ENCODE measurements at places on chromosomes 6 and 20. TPM values are rescaled to one million over a fixed set of nuclear protein-coding genes. Genes with fewer than 3 reads are reported as not detected.
A peak's percentile ranks its signal among the peaks of the same experiment; 100 is the strongest.

The FOXC1 gene
- total RNA-seq: 1.3 TPM

DNA sequence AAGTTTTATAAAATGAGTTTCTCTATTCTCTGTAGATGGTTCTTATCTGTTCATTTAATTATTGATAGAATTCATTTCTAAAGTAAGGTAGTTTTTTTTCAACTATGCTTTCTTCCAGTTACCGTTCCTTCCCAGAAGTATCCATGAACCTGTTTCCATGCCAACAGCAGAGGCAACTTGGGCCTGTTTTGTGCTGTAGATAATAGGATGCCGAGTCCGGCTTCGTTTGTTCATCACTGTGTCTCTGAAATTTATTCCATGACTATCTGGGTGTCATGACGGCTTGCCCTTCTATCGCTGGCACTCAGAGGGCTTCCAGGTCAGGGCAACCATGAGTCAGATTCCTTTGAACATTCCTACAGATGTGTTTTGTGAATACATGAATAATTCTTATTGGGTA lies 190.4 kb downstream of the SYNDIG1 start:
- no peak for DNase-seq
- no peak overlapping the region for H3K27ac ChIP-seq
- H3K36me3 ChIP-seq: no peaks in the 10 kb centered on the region
- peaks cover 4% of the 10 kb centered on the region for H3K4me1 ChIP-seq
- H3K27me3 ChIP-seq: peaks cover 20% of the 10 kb centered on the region
- H3K4me3 ChIP-seq: no peak overlapping the region

The KCNK5 gene
- not detected for total RNA-seq

The MEI4 gene
- not detected for total RNA-seq

DNA sequence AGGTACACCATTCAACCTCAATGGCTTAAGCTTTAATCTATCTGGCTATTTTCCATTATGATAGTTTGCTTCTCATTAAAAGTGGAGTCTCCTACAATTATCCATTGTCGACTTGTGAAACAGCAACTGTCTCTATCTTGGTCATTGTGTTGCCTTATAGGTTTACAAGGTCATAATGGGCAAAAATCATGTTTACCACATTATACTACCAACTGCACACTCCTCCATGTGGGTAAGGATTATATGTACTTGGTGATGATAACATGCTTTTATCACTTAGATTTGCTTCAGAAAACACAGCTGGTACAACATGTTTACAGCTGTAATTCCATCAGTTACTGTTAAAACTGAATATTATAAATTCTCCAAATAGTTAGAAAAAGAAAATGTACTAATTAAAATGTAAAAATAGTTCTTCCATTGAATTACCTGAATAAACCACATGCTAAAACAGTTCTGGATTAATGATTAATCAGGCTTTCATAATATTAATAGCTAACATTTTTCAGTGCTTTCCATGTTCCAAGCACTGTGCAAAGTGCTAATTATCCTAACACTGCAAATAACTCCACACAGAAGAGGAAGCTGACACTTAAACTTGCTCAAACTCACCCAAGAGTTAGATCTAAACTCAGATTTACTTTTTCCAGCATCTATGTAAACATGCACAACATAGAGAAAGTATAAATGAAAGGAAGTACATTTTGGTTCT lies 96.7 kb downstream of the OGFRL1 start:
- DNase-seq: no peak
- H3K36me3 ChIP-seq: 0 out of 2 replicates have a peak, but pooled peaks cover 3% of the 10 kb centered on the region
- no peak overlapping the region for H3K4me3 ChIP-seq
- peaks cover 9% of the 10 kb centered on the region for H3K4me1 ChIP-seq
- no peaks in the 10 kb centered on the region for H3K27me3 ChIP-seq

The ZNF334 gene
- total RNA-seq: 1.4 TPM

The SLC26A8 gene
- not detected for total RNA-seq

The LAMP5 gene
- total RNA-seq: under 0.01 TPM

- no peak overlapping the region for H3K27ac ChIP-seq
- peak; percentile 51 for DNase-seq
- no peaks in the 10 kb centered on the region for H3K27me3 ChIP-seq
- peaks cover 59% of the 10 kb centered on the region for H3K36me3 ChIP-seq
Observed at GRCh38 chr20:50575865-50576720, 65.9 kb downstream of the PTPN1 start.

The CAGE1 gene
- not detected for total RNA-seq

DNA sequence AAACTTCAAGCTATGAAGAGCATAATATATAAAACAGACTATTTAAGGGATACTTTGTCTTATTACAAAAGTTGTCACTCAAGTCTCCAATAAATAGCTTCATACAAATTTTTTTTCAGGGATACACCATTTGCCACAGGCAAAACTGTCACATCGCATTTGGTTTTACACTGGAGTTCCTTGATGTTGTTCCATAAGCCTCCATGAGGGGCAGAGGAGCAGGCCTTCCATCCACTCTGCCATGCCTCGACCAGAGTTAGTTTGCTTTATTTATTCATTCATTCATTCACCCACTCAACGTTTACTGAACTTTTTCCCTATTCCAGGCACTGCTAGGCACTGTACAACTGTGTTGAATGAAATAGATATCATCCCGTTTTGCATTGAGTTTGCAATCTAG lies 246.6 kb downstream of the PHF3 start:
- H3K4me1 ChIP-seq: no peaks in the 10 kb centered on the region
- no peaks in the 10 kb centered on the region for H3K36me3 ChIP-seq
- no peaks in the 10 kb centered on the region for H3K27me3 ChIP-seq
- no peak overlapping the region for H3K4me3 ChIP-seq

- no peak overlapping the region for H3K4me3 ChIP-seq
- DNase-seq: peak; percentile 54
- H3K27ac ChIP-seq: no peak overlapping the region
- H3K36me3 ChIP-seq: no peaks in the 10 kb centered on the region
Observed at GRCh38 chr6:87333591-87334181, 4.6 kb upstream of the GJB7 start.

DNA sequence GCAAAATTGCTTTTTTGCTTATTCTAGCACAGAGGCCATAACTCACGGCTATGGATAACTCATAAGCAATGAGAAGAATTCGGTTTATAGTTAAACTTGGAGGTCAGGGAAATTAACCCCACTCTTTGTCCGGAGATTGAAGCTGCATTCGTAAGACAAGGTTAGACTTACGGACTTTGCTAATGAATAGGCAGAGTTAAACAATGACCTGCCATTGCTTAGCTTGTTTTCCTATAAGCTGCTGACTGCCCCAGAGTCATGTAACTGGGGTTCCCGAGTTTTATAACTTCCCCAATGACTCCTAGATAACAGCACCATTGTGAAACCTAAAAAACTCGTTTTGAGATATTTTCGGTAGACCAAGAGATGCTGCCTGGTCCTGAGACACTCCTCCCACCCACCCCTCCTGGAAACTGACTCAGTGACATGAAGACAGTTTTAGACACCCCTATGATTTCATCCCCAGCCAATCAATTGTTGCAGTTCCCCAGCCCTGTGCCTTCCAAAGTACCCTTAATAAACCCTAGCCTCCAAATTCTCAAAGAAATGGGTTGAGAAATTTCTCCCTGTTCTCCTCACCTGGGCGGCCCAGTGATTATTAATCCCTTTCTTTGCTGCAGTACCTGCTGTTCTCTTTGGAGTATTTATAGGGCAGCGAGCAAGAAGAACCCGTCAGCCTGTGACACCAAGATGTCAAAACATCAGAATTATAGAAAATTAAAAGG lies 33.1 kb upstream of the MCUR1 start:
- H3K36me3 ChIP-seq: no peaks in the 10 kb centered on the region
- H3K27me3 ChIP-seq: peaks cover 9% of the 10 kb centered on the region
- no peak overlapping the region for H3K4me3 ChIP-seq
- H3K4me1 ChIP-seq: no peaks in the 10 kb centered on the region
- no peak overlapping the region for H3K27ac ChIP-seq
- DNase-seq: no peak

- no peak overlapping the region for H3K27ac ChIP-seq
- no peaks in the 10 kb centered on the region for H3K27me3 ChIP-seq
- no peak overlapping the region for H3K4me3 ChIP-seq
Observed at GRCh38 chr6:142306736-142307135, 4.9 kb downstream of the ADGRG6 start.

GRCh38 chr6:111478749-111479148 lies 4.3 kb downstream of the REV3L start:
- H3K4me1 ChIP-seq: peaks cover 8% of the 10 kb centered on the region
- no peaks in the 10 kb centered on the region for H3K27me3 ChIP-seq
- H3K4me3 ChIP-seq: no peak overlapping the region
- H3K36me3 ChIP-seq: no peaks in the 10 kb centered on the region
- no peak overlapping the region for H3K27ac ChIP-seq

DNA sequence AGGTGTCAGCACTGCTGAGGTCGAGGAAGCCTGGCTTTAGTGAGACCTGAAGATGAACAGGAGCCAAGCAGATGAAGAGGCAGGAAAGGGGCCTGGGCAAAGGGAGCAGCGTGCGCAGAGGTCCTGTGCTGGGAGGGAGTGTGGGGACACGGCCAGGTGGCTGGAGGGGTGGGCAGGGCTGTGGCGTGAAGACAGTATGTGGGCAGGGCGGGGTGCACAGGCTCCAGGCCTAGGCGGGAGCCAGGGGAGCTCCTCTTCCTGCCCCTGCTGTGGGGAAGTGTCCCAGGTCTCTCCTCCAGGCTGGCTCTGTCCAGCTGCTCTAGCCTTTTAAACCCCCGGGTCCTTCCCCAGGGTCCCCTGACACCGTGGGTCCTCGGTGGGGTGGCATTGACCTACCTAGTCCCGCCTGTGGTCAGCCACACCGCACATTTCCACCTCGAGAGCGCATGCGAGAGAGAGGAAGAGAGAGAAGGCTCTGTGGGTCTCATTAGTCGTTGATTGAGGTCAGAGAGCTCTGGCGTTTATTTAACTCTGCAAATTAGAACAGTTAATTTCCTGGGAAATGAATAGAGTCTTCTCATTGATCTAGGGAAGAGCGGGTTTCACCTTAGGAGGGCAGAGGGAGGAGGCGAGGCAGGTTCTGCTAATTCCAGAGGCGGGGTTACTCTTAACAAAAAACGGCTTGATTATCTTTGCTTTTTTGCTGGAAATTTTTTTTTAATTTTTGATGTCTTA lies 68.8 kb downstream of the CDH4 start:
- no peaks in the 10 kb centered on the region for H3K4me1 ChIP-seq
- no peaks in the 10 kb centered on the region for H3K36me3 ChIP-seq
- H3K27ac ChIP-seq: no peak overlapping the region
- no peak for DNase-seq

The CYP39A1 gene
- total RNA-seq: not detected

The GDAP1L1 gene
- not detected for total RNA-seq

DNA sequence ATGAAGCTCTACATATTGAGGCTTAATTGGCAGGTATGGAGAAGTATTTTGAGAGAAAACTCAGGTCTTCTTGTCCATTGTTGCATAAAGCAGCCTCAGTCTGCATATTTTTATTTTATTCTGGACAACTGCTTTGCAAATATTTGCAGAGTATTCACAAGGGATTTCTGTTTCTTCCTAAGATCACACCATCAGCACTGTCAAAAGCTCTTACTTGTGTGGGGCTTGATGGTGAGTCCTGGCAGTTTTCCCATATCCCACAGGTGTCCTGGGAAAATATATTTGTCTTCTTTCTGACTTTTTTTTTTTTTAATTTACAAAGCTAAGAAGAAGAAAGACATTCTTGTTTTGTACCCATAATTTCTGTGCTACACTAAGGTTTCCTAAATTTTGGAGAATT lies 16.9 kb upstream of the MLIP start:
- no peaks in the 10 kb centered on the region for H3K36me3 ChIP-seq
- no peak for DNase-seq
- H3K4me3 ChIP-seq: no peak overlapping the region

The COL19A1 gene
- total RNA-seq: under 0.01 TPM

GRCh38 chr6:72238900-72239299 lies 352.6 kb downstream of the RIMS1 start:
- H3K27ac ChIP-seq: no peak overlapping the region
- peak; percentile 69 for DNase-seq
- H3K27me3 ChIP-seq: no peaks in the 10 kb centered on the region

The TDRD6 gene
- total RNA-seq: not detected

The MATN4 gene
- total RNA-seq: not detected

GRCh38 chr6:168015009-168015408 lies 17.5 kb downstream of the KIF25 start:
- H3K4me1 ChIP-seq: no peaks in the 10 kb centered on the region
- no peak overlapping the region for H3K4me3 ChIP-seq
- H3K27ac ChIP-seq: no peak overlapping the region
- H3K36me3 ChIP-seq: no peaks in the 10 kb centered on the region
- no peak for DNase-seq

GRCh38 chr6:157273756-157274470 lies 49.4 kb downstream of the TMEM242 start:
- H3K4me1 ChIP-seq: peaks cover 8% of the 10 kb centered on the region
- no peaks in the 10 kb centered on the region for H3K27me3 ChIP-seq
- DNase-seq: peak; percentile 9
- H3K36me3 ChIP-seq: no peaks in the 10 kb centered on the region

DNA sequence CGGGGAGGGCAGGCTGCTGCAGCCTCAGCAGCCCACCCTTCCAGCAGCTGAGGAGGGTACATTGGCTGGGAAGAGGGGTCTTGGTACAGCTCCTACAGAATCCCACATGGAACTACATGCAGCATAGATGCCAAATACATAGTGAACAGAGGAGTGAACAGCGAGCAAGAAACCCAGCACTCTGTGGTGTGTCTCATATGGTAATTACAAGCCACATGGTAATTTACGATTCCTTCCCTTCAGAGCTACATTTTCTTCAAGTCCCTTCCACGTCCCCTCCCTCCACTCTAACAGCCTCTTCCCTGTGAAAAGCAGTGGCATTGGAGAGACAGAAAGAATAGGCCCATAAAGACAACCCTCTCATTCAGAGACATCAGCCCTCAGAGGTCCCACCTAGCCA lies 167.7 kb downstream of the SYNDIG1 start:
- no peak for DNase-seq
- peaks cover 16% of the 10 kb centered on the region for H3K27me3 ChIP-seq
- peaks cover 9% of the 10 kb centered on the region for H3K4me1 ChIP-seq
- no peak overlapping the region for H3K27ac ChIP-seq
- no peaks in the 10 kb centered on the region for H3K36me3 ChIP-seq

- H3K4me1 ChIP-seq: peaks cover 17% of the 10 kb centered on the region
- DNase-seq: no peak
- H3K36me3 ChIP-seq: peaks cover 19% of the 10 kb centered on the region
- H3K4me3 ChIP-seq: no peak overlapping the region
- no peak overlapping the region for H3K27ac ChIP-seq
Observed at GRCh38 chr6:136070815-136071214, 179.3 kb downstream of the MTFR2 start.

- no peaks in the 10 kb centered on the region for H3K36me3 ChIP-seq
- H3K27me3 ChIP-seq: no peaks in the 10 kb centered on the region
- no peak for DNase-seq
- no peak overlapping the region for H3K27ac ChIP-seq
- no peak overlapping the region for H3K4me3 ChIP-seq
Observed at GRCh38 chr6:47405273-47405672, 72.3 kb upstream of the CD2AP start.

The SLC22A2 gene
- total RNA-seq: not detected

- no peak overlapping the region for H3K27ac ChIP-seq
- peaks cover 2% of the 10 kb centered on the region for H3K4me1 ChIP-seq
- H3K4me3 ChIP-seq: no peak overlapping the region
- no peaks in the 10 kb centered on the region for H3K27me3 ChIP-seq
- DNase-seq: no peak
Observed at GRCh38 chr6:25296217-25296905, 17.2 kb downstream of the CARMIL1 start.

Data from IMR-90 (cell line).